ENCODE measurements at places on chromosomes 7 and 10.
A peak's percentile ranks its signal among the peaks of the same experiment; 100 is the strongest.

GRCh38 chr7:5634107-5634950, 147.1 kb downstream of the RNF216 start:
- no peak for DNase-seq

- DNase-seq, result no peak
These were observed 530.6 kb downstream of the TFEC start for GRCh38 chr7:115499956-115500355.

GRCh38 chr10:117689566-117689965, 147.0 kb downstream of the EMX2 start:
- no peak for DNase-seq

GRCh38 chr7:31098642-31099360, 46.7 kb downstream of the ADCYAP1R1 start:
- no peak for DNase-seq

GRCh38 chr7:104175361-104175984, 32.3 kb downstream of the ORC5 start:
- no peak for DNase-seq

DNA sequence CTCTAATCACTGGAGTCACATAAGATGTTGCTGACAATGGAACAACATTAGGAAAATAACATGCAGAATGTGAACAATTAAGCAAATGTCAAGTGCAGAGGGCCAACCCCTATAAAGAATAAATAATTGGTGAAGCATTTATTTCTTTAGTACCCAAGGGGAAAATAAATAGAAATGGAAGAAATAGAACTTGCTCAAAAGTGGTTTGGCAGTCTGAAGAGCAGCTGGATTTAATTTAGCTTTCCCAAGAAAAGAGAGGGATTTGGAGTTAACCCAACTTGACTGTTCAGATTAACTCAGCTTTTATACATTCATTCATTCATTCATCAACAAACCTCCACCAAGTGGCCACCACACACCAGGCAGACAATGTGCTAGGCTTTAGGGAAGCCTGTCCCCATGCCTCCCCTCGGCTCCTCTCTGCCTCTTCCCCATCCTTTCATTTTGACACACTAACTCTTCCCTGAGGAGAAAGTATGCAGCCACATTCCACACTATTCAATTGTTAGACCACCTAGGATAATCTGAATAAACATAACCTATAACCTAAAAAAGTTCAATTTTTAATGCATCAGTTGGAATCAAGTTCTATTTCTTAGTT, 295.5 kb downstream of the AHR start:
- DNase-seq, result no peak

DNA sequence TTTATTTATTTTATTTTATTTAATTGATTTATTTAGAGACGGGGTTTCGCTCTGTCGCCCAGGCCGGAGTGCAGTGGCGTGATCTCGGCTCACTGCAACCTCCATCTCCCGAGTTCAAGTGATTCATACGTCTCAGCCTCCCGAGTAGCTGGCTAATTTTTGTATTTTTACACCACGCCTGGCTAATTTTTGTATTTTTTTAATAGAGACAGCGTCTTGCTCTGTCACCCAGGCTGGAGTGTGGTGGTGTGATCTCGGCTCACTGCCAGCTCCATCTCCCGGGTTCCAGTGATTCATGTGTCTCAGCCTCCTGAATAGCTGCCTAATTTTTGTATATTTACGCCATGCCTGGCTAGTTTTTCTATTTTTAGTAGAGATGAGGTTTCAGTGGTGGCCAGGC, 34.2 kb downstream of the AP5Z1 start:
- DNase-seq, result no peak

DNA sequence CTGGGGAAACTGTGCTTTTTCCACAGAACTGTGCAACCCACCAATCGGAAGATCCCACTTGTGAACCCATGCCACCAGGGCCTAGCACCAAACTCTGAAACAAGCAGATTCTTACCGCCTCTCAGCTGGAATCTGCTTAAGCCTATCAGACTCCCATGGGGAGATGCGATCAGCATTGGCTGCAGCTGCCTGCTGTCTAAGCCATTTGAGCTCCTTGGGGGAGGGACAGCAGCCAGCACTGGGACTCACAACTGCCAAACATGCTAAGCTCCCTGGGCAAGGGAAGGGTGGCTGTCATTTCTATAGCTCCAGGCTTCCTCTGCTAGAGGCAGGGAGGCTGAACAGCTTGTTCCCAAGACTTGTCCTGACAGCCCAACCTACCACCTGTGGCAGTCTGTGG, 283.8 kb downstream of the CDK14 start:
- DNase-seq, result no peak

GRCh38 chr10:5476918-5477525, 22.3 kb downstream of the CALML5 start:
- no peak for DNase-seq

- no peak for DNase-seq
These were observed 10.8 kb downstream of the NKX6-2 start for GRCh38 chr10:132774902-132775863.

GRCh38 chr7:127437837-127438236, 45.3 kb upstream of the ZNF800 start:
- no peak for DNase-seq

DNA sequence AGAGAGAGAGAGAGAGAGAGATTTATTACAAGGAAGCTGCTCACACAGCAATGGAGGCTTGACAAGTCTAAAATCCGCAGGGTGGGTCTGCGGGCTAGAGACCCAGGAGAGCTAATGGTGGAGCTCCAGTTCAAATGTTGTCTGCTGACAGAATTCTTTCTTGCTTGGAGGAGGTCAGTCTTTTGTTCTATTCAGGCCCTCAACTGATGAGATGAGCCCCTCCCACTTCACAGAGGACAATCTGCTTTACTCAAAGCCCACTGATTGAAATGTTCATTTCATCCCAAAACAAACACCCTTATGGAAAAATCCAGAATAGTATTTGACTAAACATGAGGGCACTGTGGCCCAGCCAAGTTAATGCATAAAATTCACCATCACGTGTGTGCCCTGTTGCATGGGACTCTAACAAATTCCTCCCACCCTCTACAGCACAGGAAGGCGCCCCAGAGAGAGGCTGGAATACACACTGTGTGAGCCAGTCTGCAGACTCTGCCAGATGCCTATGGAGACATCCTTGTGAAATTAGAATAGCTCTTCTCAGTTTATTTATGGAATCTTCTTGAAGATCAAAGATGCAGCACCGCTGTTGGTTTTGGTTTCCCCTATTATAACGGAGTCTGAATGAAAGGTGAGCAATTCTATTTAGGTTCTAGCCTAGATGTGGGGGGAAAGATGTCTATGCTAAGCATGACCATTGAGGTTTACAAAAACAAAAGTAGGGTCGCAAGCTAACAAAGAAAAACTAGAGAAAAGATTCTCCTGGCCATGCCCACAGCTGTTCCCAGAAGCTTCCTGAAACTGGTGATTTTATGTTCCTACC, 123.0 kb upstream of the SFMBT2 start:
- no peak for DNase-seq

DNA sequence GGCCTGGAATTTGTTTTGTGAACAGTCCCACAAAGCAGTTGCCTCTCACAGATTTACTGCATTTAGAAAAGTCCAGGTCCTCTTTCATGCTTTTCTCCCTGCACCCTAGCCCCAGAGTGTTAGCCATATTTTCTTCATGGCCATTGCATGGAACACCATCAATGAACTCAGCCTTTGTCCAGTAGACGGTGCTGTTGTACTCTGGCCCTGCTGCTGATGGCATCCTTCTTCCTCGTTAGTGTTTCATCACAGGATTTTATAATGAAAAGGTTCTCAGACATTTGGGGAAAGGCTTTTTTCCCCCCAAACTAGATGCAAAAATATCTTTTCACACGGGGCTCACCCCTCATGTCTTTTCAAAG, 93.0 kb upstream of the SLC25A13 start:
- DNase-seq, result peak; percentile 30

- DNase-seq, result no peak
These were observed 17.5 kb downstream of the INPP5A start for GRCh38 chr10:132554991-132555647.

DNA sequence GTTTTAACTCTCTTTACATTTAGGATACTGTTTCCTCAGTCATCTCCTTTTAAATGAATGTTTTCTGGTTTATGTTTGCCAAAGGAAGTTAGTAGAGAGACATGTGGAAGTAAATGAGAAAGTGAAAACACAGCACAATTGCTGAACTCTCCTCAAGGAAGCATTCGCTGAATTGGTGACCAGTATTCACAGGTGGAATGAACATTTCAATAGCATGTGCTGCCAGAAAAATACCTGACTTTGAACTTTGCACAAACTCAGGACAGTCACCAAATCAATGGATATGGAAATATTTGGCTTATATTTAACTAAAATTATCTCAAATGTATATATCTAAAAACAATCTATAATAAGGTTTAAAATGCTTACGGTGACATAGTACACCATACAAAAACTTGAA, 28.5 kb downstream of the TSPAN12 start:
- DNase-seq, result no peak

- DNase-seq, result no peak
These were observed 86.2 kb upstream of the ANLN start for GRCh38 chr7:36303202-36304098.

GRCh38 chr7:90931986-90932916, 332.0 kb upstream of the FZD1 start:
- no peak for DNase-seq

DNA sequence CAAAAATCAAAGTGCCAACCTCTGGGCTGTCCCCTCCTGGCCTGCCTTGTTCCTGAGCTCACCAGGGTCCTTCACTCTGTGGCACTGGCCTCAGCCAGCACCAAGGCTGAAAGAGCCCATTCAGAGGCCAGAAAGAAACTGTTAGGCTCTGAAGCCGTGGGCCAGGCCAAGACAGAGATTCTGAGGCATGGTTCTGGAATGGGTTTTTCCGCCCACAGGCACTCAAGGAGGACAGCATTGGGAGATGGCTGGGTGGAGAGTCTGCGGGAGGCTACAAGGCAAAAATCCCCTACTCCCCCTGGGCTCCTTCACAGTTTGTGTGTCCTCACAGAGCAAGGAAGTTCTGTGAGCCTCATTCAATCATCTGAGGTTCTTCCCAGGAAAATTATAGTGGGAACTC, 31.7 kb downstream of the GRIFIN start:
- no peak for DNase-seq

DNA sequence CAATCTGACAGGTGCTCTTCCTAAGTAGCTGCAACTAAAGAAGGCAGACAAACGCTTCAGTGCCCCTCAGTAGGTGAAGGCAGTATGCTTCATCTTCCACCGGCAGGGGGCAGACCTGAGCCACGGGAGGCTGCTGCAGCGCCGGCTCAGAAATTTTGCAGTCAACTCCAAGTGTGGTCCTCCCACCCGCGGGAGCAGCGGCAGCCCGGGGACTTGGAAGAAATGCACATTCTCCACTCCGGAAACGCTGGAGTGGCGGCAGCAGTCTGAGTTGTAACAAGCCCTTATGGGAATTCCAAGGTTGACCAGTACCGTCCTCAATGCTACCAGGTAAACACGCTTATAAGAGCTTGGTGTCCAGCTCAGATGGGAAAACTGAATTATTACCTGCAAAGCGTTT, 3.4 kb downstream of the IGFBP3 start:
- peak; percentile 76 for DNase-seq

GRCh38 chr7:98170966-98171365, 40.3 kb upstream of the BHLHA15 start:
- DNase-seq, result no peak

GRCh38 chr10:123938890-123939289, 47.3 kb upstream of the CPXM2 start:
- no peak for DNase-seq

DNA sequence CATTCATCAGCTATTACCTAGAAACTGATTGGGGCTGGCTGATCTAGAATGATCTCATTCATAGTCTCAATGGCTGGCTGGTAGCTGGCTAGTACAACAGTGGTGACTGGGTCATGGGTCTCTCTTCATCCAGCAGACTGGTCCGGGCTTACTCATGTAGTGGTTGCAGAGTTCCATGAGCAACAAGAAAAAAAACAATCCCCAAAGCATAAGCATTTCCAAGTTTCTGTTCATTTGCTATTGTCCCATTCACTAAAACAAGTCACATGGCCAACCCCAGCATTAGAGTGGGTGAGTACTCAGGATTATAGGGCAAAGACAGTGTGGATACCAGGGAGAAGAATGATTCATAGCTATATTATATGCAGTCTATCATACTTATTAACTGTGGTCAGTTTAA, 85.2 kb upstream of the SEMA3C start:
- DNase-seq, result no peak

GRCh38 chr10:71587941-71588573, 131.5 kb downstream of the C10orf105 start:
- no peak for DNase-seq

Measured in activated naive CD4-positive, alpha-beta T cell treated with Interleukin-2 at 50 U/mL for 16 hours (primary cell).